ENCODE measurements at places on chromosomes 13 and 19.

DNA sequence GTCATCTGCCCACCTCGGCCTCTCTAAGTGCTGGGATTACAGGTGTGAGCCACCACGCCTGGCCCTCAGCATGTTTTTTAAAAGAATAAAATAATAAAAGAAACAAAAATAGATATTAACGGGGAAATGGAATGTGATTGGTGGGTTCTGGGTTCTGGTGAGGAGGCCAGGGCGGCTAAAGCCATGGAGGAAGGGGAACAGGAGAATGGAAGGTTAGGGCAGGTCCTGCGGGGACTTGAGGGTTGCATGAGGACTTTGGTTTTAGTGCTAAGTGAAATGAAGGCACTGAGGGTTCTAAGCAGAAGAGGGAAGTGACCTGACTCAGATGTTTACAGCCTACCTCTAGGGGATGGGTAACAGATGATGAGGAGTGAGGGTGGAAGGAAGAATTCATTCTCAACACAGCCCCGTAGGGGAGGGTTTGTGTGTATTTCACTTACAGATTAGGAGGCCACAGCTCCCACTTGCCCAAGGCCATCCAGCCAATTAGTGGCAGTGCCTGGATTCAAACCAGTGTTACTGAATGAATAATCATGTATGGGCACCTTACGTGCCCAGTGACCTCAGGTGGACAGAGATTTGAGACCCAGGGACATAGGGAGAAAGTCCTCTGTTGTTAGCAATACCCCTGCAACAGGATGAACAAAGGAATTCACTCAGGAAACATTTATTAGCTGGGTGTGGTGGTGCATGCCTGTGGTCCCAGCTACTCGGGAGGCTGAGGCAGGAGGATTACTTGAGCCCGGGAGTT lies 6.7 kb upstream of the MRPL4 start:
- no peak for DNase-seq

DNA sequence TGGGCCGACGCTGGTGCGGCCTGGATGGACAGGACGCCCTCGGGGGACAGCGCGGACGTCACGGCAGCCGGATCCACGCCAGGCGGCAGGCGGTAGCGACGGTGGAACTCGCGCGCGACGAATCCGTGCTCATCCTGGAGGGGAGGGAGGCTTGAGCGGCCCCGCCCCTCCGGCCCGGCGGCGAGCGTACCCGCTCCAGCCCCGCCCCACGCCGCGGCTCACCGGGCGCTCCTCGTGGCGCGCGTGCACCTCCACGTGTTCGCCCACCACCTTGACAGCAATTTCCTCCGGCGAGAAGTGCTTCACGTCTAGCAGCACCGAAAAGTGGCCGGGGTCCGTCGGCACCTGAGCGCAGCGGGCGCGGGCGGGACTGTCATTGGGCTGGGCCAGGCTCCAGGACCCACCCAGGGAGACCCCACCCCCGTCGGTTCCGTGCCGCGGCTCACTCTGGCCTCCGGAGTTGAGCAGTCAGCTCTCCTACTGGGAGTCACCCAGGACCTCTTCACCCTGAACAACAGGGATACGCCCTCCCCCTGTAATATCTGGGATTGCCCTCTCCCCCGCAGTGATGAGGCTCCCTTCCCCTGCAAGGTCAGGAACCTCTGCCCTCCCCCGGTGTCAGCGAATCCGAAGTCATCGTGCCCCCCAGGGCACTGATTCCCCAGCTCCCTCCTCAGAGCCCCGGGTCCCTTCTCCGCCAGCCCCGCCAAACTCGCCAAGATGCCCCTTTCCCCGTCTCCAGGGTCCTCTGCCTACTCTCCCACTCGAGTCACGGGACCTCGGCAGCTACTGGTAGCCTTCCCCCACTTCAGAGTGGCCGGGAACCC lies 1.1 kb downstream of the HSPB6 start:
- DNase-seq, result peak; percentile 35

DNA sequence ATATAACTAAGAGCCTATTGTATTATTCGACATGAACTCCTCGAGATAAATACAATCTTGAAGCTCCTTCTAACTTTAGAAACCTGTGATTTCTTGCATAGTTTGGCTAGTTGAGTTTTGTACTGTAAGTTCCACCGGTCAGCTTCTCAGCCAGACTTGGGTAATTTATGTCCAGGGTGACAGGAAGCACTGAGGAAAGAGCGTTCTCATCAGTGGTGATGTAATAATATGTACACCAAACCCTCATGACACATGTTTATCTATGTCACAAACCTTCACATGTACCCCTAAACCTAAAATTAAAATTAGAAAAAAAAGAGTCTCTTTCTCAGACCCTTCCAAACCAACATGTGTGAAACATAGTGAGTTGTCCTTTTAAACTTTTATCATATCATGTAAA lies 205.7 kb downstream of the KCNRG start:
- no peak for DNase-seq

- no peak for DNase-seq
Measured at GRCh38 chr19:34288381-34288780, 34.0 kb downstream of the GARRE1 start.

DNA sequence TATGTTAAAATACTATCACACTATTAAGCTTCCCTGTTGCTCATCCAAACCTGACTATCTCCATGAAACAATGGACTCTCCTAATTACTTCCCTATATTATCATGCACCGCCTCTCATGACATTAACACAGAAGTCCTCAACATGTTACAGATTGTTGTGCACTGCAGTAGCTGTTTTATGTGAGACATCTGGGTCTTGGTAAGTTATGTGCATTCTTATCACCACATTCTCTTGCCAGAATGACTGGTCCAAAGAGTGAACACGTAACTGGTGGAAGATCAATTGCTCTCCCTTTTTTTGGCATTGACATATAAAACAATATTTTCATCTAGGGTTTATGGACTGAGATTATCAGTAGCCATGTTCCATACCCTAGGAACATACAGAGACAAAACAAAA lies 59.4 kb downstream of the POSTN start:
- no peak for DNase-seq

- no peak for DNase-seq
Measured at GRCh38 chr19:54002495-54003315, 11.3 kb downstream of the CACNG6 start.

DNA sequence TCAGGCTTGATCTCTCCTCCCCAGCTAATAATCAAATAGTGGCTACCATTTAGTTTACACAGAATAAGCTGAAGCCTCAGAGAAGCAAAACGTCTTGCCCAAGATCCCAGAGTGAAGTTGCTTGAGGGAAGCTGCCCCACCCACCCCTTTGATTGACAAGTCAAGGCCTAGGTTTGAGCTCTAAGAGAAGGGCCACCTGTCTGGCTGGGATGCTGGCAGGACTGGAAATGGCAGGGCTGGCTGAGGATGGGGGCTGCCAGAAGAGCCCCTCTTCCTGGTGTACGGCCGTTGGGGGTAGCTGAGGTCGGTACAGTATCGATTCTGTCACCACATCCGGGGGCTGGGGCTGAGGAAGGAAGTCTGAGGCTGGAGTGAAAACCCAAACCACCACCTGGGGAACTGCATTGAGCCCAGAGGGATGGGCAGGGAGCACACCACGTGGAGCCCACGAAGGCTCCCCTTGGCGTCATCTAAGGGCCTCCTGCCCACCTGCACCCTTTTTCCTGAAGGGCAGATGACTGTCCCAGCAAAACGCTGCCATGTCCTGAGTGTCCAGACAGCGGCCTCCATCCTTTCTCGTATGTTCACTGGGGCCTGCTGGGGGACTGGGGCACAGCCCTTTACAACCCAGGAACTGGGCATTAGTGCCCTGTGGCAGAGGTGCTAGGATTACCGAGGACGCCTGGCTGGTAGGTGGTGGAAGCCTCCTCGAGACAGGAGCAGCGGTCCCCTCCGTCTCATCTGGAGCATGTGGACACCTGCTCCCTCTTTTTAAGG lies 1.4 kb upstream of the PRKD2 start:
- DNase-seq, result peak; percentile 6

DNA sequence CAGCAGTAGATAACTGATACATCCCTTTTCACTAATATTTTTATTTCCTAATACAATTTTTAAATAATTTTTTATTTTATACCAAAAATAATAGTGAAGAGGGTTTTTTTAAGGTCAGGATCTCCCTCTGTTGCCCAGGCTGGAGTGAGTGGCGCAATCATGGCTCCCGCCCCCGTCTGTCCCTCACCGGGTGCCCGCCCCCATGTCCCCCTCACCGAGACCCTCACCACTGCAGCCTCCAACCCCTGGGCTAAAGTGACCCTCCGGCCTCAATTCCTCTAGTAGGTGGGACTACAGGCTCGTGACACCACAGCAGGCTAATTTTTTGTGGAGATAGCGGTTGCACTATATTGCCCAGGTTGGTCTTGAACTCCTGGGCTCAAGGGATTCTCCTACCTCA lies 17.8 kb upstream of the ZNF846 start:
- DNase-seq, result no peak

DNA sequence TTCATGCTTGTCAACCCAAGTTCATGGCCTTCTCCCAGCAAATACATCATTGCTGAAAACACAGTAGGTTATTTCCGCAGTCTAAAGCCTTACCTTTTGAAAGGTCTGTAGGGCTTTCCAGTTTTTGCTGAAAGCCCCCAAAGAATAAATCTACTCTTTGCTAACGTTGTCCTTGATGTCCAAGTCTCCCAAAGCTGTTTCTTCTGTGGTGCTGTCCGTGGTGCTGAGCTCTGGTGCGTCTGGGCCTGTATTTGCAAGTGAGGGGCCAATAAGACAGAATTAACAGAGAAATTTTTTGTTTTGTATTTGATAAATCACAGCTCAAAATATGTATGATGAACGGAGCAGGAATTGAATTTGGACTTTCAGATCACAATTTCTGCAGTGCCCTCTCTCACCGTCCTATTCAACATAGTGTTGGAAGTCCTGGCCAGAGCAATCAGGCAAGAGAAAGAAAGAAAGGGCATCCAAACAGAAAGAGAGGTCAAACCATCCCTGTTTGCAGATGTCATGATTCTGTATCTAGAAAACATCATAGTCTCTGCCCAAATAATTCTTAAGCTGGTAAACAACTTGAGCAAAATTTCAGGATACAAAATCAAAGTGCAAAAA lies 9.8 kb upstream of the LGALS16 start:
- no peak for DNase-seq

- no peak for DNase-seq
Measured at GRCh38 chr13:114231886-114232285, 2.8 kb upstream of the CDC16 start.

DNA sequence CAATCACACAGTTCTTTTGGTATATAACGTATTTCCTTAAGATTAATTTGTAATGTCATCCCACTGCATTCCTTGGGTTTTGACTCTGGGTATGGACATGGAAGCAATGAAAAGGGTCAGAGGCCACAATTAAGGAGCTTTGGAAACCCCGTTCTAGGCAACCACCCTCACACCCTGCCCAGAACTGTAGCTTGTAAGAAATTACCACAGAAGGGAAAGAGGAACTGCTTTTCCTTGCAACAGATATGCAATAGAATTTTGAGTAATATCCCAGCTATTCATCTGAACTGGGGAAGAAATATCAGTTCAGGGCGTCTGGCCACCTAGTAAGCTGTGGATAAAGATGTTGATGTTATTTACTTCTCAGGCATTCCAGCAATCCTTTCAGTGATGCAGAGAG lies 985 bp upstream of the CLC start:
- DNase-seq, result no peak

DNA sequence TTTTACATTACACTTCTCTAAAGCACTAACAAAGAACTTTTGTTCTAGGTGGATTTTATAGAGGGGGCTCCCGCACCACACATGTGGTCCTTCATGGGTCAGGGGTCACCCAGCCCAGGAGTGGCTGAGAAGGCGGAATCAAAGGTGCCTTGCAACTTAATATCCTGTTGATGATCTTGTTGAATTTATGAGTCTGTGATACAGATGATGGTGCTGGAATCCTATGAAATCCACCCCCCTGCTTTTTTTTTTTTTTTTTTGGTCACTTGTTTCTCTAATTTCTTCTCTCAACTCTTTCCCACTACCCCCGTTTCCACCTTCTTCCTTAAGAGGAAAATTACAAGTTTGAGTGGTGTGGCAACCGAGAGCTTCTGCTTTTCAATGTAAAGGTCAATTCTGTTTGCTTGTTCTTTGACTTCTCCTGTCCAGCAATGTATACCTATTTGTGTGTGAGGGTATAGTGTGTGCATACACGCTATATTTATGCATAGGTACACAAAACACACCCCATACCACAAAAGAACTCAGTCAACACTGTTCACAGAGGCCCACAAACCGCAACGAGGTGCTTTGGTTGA lies 4.2 kb upstream of the ZIC2 start:
- no peak for DNase-seq

DNA sequence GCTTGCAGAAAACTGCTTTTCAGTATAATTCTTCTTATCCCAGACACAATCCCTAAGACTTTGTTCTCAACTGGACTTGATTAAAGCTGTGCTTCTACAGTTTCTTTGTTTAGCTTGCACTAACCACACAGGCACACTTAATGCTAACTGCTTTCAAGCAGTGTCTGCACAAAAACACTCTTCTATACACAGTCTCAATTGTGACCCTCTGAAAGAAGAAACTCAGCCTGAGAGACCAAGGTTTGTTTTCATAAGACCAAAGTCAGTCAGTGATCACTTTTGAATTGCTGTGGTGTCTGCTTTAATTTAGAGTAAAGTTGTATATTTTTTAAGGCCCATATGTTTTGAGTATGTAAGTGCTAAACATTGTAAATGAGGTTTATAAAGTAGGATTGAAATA lies 431.2 kb downstream of the KCTD12 start:
- DNase-seq, result no peak

Measured in activated naive CD8-positive, alpha-beta T cell treated with anti-CD3 and anti-CD28 coated beads, Interleukin-2, amount 50 U/mL, for 16 hours (primary cell).